ENCODE measurements at places on chromosomes 1 and 21. TPM values are rescaled to one million over a fixed set of nuclear protein-coding genes. Genes with fewer than 3 reads are reported as not detected.

GRCh38 chr1:183520379-183520778 lies 48.1 kb downstream of the SMG7 start:
- no peaks in the 10 kb centered on the region for H3K27me3 ChIP-seq
- peaks cover 15% of the 10 kb centered on the region for H3K4me1 ChIP-seq
- peaks cover 12% of the 10 kb centered on the region for H3K36me3 ChIP-seq
- no peak overlapping the region for H3K27ac ChIP-seq
- no peak overlapping the region for H3K4me3 ChIP-seq

DNA sequence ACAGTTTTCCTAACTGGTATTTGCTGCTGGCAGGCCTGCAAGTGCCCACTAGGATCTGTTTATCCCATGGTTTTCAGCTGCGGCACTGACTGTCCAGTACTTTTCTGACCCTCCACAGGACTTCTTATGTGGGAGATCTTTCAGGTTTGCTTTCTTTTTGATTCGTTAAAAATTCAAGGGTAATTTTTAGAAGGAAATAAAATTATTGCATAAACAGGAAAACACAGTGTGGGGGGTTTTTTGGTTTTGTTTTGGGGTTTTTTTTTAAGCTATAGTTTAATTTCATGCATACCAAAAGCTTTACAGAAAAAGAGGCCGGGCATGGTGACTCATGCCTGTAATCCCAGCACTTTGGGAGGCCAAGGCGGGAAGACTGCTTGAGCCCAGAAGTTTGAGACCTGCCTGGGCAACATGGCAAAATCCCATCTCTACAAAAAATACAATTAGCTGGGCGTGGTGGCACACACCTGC lies 3.6 kb downstream of the NIBAN1 start:
- H3K36me3 ChIP-seq = no peaks in the 10 kb centered on the region
- no peak overlapping the region for H3K27ac ChIP-seq
- H3K27me3 ChIP-seq = peaks cover 16% of the 10 kb centered on the region
- peaks cover 15% of the 10 kb centered on the region for H3K4me1 ChIP-seq
- peak; percentile 23 for DNase-seq

DNA sequence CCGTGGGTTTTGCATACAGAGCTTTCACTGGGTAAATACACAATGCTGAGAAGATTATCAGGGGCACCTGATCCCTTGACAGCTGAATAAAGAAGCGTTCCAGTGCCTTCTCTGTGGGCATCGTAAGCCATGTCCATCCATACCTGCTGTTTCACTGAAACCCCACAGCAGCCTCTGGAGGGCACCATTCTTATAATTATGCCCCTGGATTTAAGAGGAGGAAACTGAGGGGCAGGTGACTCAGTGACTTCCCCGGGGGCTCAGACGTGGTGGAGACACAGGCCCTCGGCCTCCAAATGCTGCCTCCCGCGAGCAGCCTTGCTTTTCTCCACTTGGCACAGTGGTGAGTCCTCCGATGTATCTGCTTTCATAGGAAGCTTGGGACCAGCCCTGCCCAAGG lies 56.7 kb downstream of the B3GALT5 start:
- H3K4me3 ChIP-seq = no peak overlapping the region
- DNase-seq = no peak
- H3K27ac ChIP-seq = no peak overlapping the region
- H3K4me1 ChIP-seq = no peaks in the 10 kb centered on the region
- no peaks in the 10 kb centered on the region for H3K27me3 ChIP-seq

DNA sequence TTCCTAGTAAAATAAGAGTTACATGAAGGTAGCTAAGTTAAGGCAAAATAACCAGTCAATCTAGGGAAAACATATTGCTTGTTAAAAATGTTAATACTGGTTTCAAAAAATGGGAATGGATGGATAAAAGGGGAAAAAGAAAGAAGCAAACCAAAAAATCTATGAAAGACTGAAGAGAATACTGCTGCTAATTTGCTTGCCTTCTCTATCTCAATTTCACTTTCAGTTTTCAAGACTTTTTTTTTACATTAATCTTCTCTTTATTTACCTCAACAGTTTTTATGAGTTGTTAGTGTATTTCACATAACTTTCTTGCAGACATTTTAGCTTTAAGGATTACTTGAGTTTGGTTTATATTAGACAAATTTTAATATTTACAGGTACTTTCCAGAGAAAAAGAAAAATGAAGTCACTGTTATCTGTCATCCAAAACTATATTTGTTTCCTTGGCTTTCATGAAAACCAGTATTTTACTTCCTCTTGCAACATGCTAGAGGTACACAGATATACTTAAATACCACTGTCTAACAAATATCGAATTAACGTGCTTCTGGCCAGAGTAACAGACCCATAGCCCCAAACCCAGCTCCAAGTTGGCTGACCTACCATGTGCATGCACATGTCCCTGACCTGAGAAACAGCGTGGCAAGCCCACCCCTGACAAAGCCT lies 70.7 kb downstream of the COL24A1 start:
- H3K4me3 ChIP-seq = no peak overlapping the region
- no peak for DNase-seq
- H3K36me3 ChIP-seq = no peaks in the 10 kb centered on the region

GRCh38 chr1:101185421-101185820 lies 51.4 kb upstream of the S1PR1 start:
- H3K36me3 ChIP-seq = no peaks in the 10 kb centered on the region
- H3K4me3 ChIP-seq = no peak overlapping the region
- peak overlapping the region; percentile 34 for H3K27ac ChIP-seq
- DNase-seq = peak; percentile 71
- peaks cover 13% of the 10 kb centered on the region for H3K4me1 ChIP-seq

DNA sequence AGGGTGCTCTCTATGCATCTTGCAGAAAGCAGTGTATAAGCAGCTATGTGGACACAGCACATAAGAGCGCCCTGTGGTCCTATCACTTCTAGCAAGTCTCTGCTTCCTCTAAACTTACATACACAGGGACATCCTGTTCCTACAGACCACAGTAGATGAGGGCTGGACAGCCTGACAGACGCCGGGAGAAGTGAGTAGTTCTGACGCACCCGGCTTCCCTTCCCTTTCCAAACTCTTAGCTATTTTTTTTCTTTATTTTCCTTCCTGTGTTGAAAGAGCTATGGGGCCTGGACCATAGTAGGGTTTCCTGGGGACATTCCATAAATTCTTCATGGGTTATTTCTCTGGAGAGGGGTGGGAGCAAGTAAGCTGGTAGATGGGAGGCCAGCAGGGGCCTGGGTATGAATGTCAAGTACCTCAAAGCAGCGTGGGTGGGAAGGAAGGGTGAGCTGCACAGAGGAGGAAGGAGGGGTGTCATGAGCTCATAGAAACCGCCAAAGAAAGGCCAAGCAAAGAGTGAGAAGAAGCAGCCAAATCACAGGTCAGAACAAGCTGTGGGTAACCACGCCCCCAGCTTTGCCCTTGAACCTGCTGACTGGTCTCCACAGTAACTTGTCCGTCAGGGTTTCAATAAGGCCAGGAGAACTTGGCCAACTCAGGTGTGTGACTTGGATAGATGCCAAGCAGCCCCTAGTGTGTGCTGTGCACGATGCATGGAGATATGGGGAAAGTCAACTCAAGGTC lies 36.6 kb downstream of the PLXNA2 start:
- peaks cover 43% of the 10 kb centered on the region for H3K4me1 ChIP-seq
- H3K4me3 ChIP-seq = peak overlapping the region; percentile 8
- H3K36me3 ChIP-seq = no peaks in the 10 kb centered on the region
- H3K27ac ChIP-seq = peak overlapping the region; percentile 73
- no peaks in the 10 kb centered on the region for H3K27me3 ChIP-seq

GRCh38 chr1:157112186-157112867 lies 12.7 kb upstream of the ETV3L start:
- no peaks in the 10 kb centered on the region for H3K36me3 ChIP-seq
- H3K4me1 ChIP-seq = no peaks in the 10 kb centered on the region
- no peak overlapping the region for H3K27ac ChIP-seq

- no peak overlapping the region for H3K27ac ChIP-seq
- H3K4me3 ChIP-seq = no peak overlapping the region
- H3K4me1 ChIP-seq = no peaks in the 10 kb centered on the region
- no peaks in the 10 kb centered on the region for H3K27me3 ChIP-seq
Measured at GRCh38 chr1:185874246-185874645, 140.1 kb downstream of the HMCN1 start.

DNA sequence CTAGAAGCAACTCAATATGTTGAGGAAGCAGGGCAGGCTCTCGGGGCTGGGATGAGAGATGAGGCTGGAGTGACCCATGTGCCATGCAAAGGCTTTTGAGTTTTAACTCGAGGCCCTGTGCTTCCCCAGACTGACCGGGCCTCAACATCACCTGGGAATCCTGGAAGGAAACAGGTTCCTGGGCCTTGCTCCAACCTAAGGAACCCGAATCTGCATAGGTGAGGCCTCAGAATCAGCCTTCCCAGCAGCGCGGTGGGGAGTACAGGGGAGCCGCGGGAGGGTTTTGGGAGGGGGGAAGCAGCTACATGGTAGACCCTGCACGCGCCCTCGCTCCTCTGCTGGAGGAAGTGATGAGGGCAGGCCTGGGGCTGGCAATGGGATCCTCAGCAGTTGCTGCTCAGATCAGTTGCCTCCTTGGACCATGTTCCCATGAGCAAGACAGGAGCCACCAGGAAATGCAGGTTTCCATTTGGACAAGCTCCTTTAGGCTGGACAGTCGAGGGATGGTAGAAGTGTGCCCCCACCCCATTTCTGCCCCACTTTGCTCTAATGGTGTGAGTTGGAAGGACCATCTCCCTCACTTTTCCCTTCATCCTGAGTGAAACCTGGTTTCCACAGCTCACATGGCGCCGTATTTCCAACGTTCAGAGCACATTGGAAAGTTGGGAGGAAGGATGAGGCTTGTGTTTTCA lies 4.5 kb upstream of the KIAA1614 start:
- H3K36me3 ChIP-seq = no peaks in the 10 kb centered on the region
- no peaks in the 10 kb centered on the region for H3K27me3 ChIP-seq
- H3K4me3 ChIP-seq = no peak overlapping the region
- H3K27ac ChIP-seq = no peak overlapping the region
- H3K4me1 ChIP-seq = peaks cover 13% of the 10 kb centered on the region

DNA sequence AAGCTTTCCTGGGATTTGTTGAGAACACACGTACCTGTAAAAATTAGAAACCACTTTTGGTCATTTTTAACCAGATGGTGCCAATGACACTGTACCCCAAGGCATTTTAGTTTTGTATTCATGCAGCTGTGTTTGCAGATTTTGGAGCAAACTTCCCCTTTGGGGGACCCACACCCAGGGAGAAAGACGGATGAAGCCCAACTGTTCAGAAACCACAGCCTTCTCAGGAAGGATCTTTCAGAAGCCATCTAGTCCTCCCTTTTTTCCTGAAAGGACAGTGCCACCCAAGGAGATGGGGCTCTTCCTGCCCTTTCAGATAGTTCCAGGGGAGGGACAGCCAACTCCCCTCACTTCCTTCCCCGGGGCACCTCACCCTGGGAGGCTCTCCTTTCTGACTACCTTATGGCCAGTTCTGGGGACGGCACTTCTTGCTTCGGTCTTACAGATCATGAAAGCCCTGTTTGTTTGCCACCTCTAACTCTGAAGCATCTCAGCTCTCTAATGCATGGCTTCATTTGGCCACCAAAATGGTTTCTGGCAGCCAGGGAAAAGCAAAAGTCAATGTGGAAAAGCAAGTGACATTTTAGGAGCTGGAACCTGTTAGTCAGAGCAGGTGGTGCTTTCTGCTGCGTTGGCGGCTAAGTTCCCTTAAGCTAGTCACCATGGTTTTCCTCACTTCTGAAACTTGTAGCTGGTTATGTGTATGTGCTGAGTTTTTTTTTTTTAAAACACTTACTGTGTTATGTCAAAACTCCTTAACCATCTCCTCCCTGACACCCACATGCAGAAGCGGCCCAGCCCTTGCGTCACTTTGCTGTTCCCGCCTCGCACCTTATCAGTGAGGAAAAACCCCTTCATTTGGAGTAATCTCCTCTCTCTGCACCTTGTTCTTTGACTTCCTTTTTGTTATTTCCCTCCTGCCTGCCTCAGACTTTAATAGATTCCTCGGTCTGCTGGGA lies 10.1 kb downstream of the TMCC2 start:
- no peaks in the 10 kb centered on the region for H3K4me1 ChIP-seq
- no peak overlapping the region for H3K4me3 ChIP-seq
- H3K27me3 ChIP-seq = no peaks in the 10 kb centered on the region
- no peaks in the 10 kb centered on the region for H3K36me3 ChIP-seq
- DNase-seq = peak; percentile 14
- no peak overlapping the region for H3K27ac ChIP-seq

DNA sequence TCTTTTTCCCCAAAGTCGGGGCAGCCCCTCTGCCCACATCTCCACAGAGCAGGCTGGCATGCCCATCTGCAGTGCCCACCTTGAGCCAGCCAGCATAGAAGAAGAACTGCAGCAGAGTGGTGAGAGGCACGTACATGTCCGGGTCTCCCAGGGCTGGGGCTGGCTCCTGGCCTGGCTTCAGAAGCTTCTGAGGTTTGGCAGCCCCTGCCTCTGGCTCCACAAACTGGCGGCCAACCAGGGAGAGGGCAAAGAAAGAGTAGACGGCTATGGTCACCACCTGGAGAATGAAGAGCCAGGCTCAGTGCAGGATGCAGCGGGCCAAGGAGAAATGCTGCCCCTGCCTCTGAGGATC lies 3.0 kb downstream of the BEST4 start:
- peaks cover 18% of the 10 kb centered on the region for H3K4me1 ChIP-seq
- H3K27ac ChIP-seq = no peak overlapping the region

DNA sequence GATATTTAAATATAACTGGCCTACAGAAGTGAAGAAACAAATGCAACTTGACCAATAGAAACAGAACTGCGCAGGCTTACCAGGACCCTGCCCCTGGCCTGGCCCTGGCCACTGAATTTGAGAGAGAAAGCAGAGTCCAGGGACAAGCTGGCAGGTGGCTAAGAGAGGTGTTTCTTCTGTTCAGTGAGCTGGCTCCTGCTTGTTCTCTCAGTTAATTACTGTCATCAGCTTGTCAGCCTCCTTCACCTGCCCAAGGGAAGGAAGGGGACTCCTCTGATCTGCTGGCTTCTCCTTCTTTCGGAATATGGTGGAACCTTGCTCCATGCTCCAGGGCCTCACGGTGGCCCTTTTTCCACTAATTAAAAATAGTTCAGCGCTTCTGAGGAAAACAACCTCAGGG lies 388.4 kb downstream of the DISC1 start:
- no peak for DNase-seq
- no peaks in the 10 kb centered on the region for H3K4me1 ChIP-seq
- H3K36me3 ChIP-seq = no peaks in the 10 kb centered on the region
- H3K27me3 ChIP-seq = no peaks in the 10 kb centered on the region
- H3K4me3 ChIP-seq = no peak overlapping the region
- no peak overlapping the region for H3K27ac ChIP-seq

- no peaks in the 10 kb centered on the region for H3K4me1 ChIP-seq
- no peak overlapping the region for H3K27ac ChIP-seq
- H3K4me3 ChIP-seq = no peak overlapping the region
- no peaks in the 10 kb centered on the region for H3K27me3 ChIP-seq
- H3K36me3 ChIP-seq = no peaks in the 10 kb centered on the region
Measured at GRCh38 chr1:209086486-209087192, 496.9 kb upstream of the CAMK1G start.

GRCh38 chr1:53372501-53372951 lies 44.7 kb upstream of the LRP8 start:
- no peak overlapping the region for H3K27ac ChIP-seq
- H3K4me1 ChIP-seq = peaks cover 2% of the 10 kb centered on the region
- no peak for DNase-seq

The L1TD1 gene
- total RNA-seq = 0.29 TPM

The MYOG gene
- not detected for total RNA-seq

The FMOD gene
- total RNA-seq = 5.9 TPM

The RBM11 gene
- total RNA-seq = under 0.01 TPM

The AUNIP gene
- total RNA-seq = 0.88 TPM

The IL24 gene
- not detected for total RNA-seq

The HMCN1 gene
- 178 TPM for total RNA-seq

The C8B gene
- not detected for total RNA-seq

The ATP1A4 gene
- total RNA-seq = not detected

The AGMAT gene
- 2.2 TPM for total RNA-seq

The AIDA gene
- 45.6 TPM for total RNA-seq

The GBP7 gene
- not detected for total RNA-seq
